Osteoblast (primary cell): ENCODE measurements at places on chromosomes 11 and 22.

- no peak for DNase-seq
Observed at GRCh38 chr11:10764412-10764811, 13.4 kb downstream of the CTR9 start.

- no peak for DNase-seq
Observed at GRCh38 chr11:60561254-60561653, 46.1 kb downstream of the MS4A13 start.

GRCh38 chr11:63814383-63814736, 1.1 kb downstream of the SPINDOC start:
- peak; percentile 86 for DNase-seq

DNA sequence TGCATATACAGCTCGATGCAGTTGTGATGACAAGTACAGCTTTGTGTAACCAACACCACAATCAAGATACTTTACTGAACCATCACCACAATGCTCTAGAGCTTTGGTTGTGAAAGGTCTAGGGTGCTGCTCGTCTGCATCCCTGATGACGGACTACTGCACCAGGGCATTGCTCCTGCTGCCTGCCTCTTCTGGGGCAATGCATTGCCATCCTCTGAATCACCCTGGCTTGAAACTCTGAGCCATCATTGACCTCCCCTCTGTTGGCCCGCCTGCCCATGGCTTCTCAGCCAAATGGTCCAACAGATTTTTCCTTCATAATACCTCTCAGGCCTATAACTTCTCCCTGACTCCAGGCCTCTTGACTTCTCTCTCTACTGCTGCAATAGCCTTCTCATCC, 77.4 kb upstream of the CSNK2A3 start:
- DNase-seq, result peak; percentile 89

DNA sequence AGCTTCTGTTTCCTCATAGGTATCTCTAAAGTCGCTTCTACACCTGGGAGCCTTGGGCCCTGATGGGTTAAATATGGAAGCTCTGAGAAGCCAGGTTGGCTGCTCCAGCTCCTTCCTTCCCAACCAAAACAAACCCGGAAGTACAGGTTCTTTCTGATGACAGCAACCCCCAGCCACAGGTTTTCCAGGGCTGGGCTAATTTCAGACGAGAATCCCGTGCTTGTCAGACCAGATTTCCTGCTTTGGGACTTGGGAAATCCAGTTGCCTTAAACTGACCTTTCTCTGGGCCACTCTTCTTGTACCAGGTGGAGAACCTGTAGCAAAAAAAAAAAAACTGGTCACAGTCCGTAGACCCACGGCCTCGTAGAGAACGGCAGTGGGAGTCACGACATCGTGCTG, 51.9 kb downstream of the RBX1 start:
- no peak for DNase-seq
